ENCODE measurements at places on chromosomes 1 and 21.

DNA sequence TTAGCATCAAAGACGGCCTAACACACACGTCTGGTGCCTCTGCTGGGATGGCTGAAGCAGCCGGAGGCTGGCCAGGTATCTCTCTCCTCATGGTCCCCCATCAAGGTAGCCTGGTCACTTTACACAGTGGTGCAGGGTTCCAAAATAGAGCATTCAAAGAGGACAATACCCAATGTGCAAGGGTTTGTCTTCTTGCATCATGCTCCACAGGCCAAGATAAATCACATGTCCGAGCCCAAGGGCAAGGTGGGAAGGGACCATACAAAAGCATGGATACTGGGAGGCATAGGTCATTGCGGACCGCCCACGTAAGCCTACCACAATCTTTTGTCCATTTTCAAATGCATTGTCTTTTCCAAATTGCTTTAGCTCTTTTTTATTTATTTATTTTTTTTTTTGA lies 23.8 kb upstream of the TINAGL1 start:
- no peak for DNase-seq

- DNase-seq = no peak
Measured at GRCh38 chr1:63753591-63753990, 20.2 kb upstream of the ROR1 start.

DNA sequence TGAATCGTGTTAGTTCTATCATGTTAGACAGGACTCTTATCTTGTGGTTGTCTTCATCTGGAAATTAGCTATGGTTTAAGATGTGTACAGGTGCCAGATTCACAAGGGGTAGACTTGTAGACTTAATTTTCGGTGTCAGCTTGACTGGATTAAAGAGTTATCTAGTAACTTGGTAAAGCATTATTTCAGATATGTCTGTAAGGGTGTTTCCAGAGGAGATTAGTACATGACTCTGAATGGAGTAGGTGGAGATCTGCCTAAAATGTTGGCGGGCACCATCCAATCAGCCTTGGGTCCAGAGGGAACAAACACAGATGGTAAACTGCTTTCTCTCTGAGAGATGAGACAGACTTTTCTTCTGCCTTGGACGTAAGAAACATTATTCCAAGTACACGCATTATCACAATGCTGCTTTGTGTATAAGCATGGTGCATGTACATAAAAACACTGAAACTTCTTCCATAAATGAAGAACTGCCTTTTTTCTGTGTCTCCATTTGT lies 434.6 kb downstream of the SMYD3 start:
- DNase-seq = no peak

- DNase-seq = no peak
Measured at GRCh38 chr1:56215771-56216170, 363.6 kb downstream of the PLPP3 start.

- no peak for DNase-seq
Measured at GRCh38 chr1:31327381-31327780, 30.5 kb downstream of the ZCCHC17 start.

- DNase-seq = no peak
Measured at GRCh38 chr1:165542647-165543046, 1.2 kb upstream of the LRRC52 start.

- DNase-seq = no peak
Measured at GRCh38 chr1:187121661-187122060, 292.9 kb downstream of the PLA2G4A start.

DNA sequence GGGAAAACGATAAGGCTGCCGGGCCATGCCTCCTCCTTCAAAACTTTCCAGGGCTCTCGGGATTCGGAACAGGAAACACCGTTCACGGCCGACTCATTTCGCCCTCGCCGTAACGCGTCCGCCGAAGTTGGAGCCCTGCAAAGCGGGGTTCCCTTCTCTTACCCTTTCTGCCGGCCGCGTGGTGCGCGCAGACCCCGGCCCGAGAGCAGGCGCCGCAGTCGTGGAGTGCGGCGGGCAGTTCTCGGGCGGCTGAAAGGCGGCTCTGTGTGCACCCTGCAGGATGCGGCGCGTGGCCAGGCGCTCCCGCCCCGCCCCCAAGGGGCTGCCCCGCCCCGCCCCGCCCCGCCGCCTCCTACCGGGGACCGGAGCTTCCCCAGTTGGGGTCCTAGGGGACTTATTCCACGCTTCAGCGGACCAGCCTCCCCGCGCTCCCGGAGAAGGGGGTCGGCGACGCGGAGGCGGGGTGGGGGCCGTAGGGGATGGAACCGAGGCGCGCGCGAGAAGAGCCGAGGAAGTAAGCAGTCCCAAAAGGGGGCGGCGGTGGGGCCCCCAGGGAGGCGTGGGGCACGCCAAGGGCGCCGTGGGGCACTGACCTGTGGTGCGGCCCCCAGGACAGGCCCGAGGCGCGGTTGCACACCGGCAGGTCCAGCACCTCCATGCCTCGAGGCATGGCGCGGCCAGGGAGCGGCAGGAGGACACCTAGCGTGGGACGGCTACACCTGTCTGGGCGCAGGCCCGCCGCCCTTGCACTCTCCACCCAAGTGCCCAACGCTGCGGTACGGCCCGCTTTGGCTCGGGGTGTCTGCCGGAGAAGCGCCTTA lies at the start of gene MCOLN2:
Gene MCOLN2 (minus strand): TSS at position 268 of the 821 bp plus-strand sequence. CDS start 241 bp downstream, at position 27.
- peak; percentile 77 for DNase-seq

- DNase-seq = peak; percentile 72
Measured at GRCh38 chr1:86914998-86915736, 732 bp downstream of the HS2ST1 start.

- no peak for DNase-seq
Measured at GRCh38 chr1:36523850-36524249, 41.1 kb upstream of the CSF3R start.

- DNase-seq = no peak
Measured at GRCh38 chr1:53946252-53947171, at the start of gene LRRC42. Gene LRRC42, plus strand, starts transcription at chr1:53946350. Its CDS starts 5,650 bp downstream, at chr1:53952000.

DNA sequence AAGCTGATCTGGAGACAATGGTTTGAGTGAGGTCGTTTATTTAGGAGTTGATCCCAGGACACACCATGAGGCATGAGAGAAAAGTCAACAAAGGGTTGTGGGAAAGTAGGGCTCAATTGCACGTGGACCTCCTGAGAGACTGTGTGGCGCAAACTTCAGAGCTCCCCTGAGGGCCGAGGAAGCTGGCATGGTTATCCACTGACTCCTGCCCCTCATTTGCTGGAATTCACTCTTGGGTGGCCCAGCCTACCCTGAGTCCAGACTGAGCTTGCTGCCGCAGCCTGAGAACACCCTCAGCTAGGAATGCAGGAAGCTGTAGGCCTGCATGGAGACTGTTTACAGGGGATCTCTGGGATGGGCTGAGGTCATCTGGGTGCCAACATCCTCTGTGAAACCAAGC lies 301.0 kb downstream of the RWDD3 start:
- no peak for DNase-seq

- peak; percentile 84 for DNase-seq
Measured at GRCh38 chr1:12047120-12047876, 15.8 kb upstream of the TNFRSF8 start.

- DNase-seq = no peak
Measured at GRCh38 chr1:177981200-177981599, 11.3 kb upstream of the SEC16B start.

- DNase-seq = no peak
Measured at GRCh38 chr1:61067446-61068019, 14.8 kb upstream of the NFIA start.

GRCh38 chr1:34739613-34740012 lies 15.2 kb upstream of the GJB5 start:
- DNase-seq = no peak

- no peak for DNase-seq
Measured at GRCh38 chr21:26939601-26940111, 27.2 kb downstream of the ADAMTS5 start.

GRCh38 chr1:234265861-234266260 lies 107.4 kb upstream of the COA6 start:
- DNase-seq = no peak

DNA sequence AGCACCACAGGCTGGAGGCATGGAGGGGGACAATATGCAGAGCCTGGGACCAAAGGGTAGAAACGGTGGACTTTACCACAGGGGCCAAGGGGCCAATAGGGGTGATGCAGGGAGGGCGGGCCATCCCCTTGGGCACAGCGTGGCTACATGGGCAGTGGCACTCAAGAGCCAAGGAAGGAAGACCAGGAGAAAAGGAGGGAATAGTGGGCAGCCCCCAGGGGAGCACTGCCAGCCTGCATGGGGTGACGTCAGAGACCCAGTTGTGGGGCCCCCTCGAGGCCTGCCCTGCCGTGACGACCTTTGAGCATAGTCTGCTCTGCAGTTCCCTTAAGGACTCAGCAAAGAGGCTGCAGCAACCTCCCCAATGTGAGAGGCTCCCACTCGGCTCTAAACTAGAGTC lies 95.5 kb upstream of the TMPRSS2 start:
- DNase-seq = no peak

DNA sequence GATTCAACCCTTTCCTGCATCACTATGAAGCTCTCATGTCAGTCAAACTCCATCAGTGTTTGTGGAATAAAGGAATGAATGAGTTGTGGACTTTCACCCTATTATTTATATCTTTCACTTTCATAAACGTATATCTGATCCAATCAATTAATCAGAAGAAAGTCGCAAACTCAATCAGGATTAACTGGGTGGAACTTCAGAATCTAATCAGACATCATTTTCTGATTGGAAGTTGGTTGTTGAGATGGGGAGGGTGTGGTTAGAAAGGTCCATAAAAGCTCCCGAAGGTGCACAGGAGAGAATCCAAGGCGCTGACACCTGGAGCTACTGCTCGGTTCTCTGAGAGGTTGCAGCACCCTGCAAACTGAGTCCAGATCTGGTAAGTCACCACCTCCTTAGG lies at the start of gene PRAMEF12:
Gene PRAMEF12 (plus strand): TSS at position 301 of the 400 bp plus-strand sequence. CDS start 1,130 bp downstream, outside the sequence.
- no peak for DNase-seq

DNA sequence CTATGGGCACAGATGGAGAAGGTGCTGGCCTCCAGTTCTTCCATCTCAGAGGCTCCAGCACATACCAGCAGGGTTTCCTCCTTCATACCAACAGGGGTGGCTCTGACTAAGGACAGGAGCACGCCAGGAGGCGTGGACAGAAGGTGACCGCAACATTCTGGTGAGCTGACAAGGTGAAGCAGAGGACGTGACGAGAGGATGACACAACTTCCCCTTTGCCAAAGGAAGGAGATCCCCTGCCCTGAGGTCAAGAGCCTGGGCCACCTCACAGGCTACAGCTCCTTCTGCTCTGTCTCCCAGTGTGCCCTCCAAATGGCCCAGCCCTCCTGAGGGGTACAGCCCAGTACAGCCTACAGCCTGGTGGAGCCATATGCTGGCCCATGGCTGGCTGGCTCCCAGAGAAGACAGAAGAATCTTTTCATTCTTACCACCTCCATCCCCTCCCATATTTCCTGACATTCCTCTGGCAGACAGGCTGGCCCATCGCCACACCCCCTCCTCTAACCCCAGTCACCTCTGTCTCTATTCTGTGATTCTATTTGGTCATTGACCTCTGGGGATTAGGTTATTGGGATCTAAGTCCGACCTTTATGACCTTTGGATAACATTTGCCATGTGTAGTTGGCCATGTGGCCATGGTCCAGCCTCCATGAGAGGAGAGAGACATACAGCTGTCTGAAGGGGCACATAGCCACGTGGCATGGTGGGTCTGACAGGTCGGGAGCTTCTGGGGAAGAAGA lies 5.1 kb upstream of the LAMB3 start:
- DNase-seq = no peak

- DNase-seq = no peak
Measured at GRCh38 chr1:243179720-243180119, 75.4 kb downstream of the CEP170 start.

DNA sequence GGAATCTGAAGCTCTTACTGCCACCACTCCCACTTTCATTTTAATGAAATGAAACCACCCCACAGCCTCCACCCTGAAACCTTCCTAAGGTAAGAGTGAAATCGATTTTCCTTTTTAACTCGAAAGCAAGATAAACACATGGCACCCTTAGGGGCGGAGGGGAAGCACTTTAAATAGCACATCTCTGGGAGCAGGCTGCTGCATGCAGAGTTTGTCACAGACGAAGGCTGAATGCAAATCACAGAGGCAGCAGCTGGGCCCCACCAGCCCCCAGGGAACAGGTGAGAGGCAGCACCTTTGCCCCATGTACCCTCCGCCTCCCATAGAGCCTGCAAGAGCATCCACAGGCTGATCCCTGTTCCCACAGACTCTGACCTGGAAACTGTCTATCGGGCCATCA lies 60.0 kb upstream of the GRIK3 start:
- DNase-seq = no peak

GRCh38 chr1:218479436-218480115 lies 134.4 kb downstream of the TGFB2 start:
- DNase-seq = no peak

GRCh38 chr1:91381844-91382243 lies 22.8 kb downstream of the HFM1 start:
- DNase-seq = no peak

- no peak for DNase-seq
Measured at GRCh38 chr1:246304484-246305259, 202.4 kb downstream of the SMYD3 start.

- no peak for DNase-seq
Measured at GRCh38 chr1:29240400-29240837, 4.1 kb downstream of the PTPRU start.

GRCh38 chr21:44295646-44296045 lies 4.2 kb upstream of the PFKL start:
- no peak for DNase-seq

GRCh38 chr1:3186526-3186921 lies 117.5 kb downstream of the PRDM16 start:
- DNase-seq = no peak

- DNase-seq = no peak
Measured at GRCh38 chr1:48236716-48237470, 14.4 kb downstream of the SLC5A9 start.

DNA sequence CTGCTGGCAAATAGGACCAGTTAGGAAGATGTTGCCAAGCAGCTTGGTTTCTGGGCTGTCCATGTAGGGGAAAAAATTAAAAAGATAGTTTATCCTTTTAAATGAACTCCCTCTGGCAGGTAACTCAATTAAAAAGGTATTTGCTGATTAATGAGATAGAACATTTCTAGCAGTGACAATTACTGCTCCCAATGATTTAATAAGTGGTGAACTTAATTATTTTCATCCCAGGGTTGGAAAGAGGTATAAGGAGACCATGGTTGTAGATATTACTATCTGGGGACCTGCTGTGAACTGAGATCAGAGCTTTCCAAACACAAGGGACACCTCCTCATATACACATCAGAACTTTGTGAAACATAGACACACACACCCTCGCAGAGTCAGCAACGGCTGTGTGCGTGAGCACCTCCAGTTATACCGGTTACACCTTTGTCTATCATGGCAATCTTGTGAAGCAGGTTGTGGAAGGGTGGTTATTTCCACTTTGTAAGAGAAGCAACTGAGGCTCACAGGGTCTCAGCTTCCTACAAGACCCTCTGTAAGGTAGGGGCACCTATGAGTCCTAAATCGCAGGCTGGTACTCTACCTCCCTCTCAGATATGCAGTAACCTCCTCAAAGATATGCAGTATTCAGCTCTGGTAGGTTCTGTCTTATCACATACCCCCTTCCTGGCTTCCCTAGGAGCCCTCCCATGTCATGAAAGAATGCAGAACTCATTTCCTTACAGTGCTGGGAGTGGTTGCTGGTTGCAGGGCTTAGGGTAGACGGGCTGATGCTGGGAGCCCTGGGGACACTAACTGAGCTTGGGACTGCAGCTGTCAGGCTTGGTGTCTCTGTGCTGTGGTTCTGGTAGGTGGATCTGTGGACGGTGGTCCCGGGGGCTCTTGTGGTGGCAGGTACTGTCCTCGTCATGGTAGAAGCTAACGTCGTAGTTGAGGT lies 18.5 kb upstream of the MAGOH start:
- no peak for DNase-seq

GRCh38 chr1:160282807-160283206 lies 2.1 kb downstream of the PEX19 start:
- no peak for DNase-seq
